H54 (cell line): ENCODE measurements at places on chromosomes 11 and 22.

GRCh38 chr11:125271483-125272091 lies 107.0 kb downstream of the PKNOX2 start:
- no peak for DNase-seq

GRCh38 chr22:38750638-38751037 lies 5.2 kb downstream of the SUN2 start:
- no peak for DNase-seq

- DNase-seq: no peak
Measured at GRCh38 chr11:1257366-1257765, 34.5 kb downstream of the MUC5B start.

- DNase-seq: no peak
Measured at GRCh38 chr11:120873966-120874735, 149.8 kb upstream of the TBCEL start.

GRCh38 chr22:28208036-28208435 lies 289.0 kb upstream of the PITPNB start:
- no peak for DNase-seq

DNA sequence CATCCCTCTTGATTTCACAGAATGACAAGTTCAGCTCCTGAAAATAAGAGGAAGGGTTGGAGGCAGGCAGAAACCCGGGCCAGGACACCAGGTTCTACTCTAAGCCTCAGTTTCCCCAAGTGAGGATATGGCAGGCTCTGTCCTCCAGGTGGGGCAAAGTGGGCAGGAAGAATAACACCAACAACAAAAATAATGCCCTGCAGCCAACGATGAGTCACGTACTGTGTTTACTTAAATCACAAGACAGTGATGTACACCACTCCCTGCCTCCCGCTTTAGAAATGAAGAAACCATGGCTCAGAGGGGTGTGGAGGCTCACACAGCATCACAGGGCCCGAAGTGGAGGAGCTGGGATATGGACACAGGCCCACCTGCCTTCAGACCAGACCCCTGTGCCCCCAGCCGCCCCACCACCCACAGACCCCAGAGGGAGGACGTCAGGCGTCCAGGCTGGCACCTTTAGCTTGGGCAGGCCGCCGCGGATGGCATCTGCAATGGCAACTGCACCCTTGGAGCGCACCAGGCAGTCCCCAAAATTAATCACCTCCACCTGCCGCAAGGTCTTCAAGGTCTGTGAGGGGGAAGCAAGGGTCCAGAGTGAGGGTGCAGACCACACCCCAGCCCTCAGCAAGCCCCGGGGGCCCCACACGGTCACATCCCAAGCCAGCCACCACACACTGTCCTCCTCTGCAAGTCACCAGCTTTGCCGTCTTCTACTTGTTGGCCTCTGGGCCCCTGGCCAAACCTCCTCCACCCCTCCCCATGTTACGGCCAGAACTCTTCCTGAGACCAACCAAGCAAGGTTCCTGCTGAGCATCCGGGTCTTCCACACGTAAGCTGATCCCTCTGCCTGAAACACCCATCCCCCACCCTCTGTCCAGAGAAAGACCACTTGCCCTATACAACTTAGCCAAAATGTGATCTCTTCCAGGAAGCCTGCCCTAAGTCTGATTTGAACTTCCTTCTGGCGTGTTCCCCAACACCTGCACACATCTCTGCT lies 15.8 kb upstream of the CHADL start:
- DNase-seq: peak; percentile 61

GRCh38 chr11:128662960-128663359 lies 30.9 kb upstream of the FLI1 start:
- no peak for DNase-seq

GRCh38 chr11:128544471-128545051 lies 42.8 kb downstream of the ETS1 start:
- DNase-seq: no peak

DNA sequence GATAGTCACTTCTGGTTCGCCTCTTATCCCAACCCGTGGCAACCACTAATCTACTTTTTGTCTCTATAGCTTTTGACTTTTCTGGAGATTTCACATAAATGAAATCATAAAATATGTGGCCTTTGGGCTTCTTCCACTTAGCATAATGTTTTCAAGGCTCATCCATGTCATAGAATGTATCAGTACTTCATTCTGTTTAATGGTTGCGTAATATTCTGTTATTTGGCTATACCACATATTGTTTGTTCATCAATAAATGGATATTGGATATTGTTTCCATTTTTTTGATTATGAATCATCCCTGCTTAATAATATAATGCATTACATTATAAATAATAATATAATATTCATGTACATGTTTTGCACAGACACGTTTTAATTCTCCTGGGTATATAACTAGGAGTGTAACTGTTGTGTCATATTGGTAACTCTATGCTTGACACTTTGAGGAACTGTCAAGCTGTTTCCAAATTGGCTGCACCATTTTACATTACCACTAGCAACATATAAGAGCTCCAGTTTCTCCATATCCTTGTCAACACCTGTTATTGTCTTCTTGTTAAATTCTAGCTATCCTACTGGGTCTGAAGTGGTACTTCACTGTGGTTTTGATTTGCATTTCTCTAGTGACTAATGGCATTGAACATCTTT lies 181.5 kb downstream of the CADM1 start:
- no peak for DNase-seq

DNA sequence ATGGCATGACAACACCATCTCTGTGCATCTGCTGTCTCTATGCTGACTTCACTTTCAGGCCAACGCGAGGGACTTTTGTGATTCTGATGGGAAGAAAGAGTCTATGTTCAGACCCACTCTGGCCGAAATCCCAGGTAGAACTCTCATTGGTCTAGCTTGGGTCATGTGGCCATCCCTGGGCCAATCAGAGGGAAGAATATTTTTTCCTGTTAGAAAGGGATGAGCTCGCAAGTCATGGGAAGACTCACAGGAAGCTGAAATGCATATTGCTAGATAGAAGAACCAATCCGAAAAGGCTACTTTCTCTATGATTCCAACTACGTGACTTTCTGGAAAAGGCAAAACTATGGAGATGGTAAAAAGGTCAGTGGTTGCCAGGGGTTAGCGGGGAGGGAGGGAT lies 56.0 kb upstream of the LINC01488 start:
- no peak for DNase-seq

- no peak for DNase-seq
Measured at GRCh38 chr11:114845766-114846415, 167.6 kb downstream of the NXPE2 start.

DNA sequence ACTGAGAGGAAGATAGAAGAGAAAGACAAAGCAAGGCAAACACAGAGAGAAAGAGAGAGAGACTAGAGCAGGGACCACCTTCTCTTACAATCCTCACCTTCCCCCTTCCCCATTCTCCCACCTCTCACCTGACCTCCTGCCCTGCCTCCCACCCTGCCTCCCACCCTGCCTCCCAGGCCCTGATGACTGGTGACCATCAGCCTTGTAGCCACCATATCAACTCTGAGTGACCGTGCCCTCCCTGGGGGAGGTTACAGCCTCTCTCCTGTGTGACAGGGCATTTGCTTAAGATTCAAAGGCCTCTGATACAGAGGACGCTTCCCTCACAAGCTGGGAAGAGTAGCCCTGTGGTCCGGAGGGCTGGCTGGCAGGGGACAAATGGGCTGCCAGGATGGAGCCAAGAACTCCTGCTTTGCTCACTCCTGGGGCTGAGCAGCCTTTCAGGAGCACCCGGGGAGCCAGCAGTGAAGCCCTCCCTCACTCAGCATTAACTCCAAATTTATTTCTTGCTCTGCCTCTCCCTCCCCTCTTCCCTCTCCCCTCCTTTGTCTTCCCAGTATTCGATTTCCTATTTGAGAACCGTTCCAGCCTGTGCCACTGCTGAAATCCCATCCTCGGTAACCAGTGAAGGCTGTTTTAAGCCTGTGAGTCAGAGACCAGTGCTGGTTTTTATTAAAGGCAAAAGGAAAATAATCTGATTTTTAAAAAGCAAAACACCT lies 125.2 kb upstream of the SYT13 start:
- peak; percentile 42 for DNase-seq

DNA sequence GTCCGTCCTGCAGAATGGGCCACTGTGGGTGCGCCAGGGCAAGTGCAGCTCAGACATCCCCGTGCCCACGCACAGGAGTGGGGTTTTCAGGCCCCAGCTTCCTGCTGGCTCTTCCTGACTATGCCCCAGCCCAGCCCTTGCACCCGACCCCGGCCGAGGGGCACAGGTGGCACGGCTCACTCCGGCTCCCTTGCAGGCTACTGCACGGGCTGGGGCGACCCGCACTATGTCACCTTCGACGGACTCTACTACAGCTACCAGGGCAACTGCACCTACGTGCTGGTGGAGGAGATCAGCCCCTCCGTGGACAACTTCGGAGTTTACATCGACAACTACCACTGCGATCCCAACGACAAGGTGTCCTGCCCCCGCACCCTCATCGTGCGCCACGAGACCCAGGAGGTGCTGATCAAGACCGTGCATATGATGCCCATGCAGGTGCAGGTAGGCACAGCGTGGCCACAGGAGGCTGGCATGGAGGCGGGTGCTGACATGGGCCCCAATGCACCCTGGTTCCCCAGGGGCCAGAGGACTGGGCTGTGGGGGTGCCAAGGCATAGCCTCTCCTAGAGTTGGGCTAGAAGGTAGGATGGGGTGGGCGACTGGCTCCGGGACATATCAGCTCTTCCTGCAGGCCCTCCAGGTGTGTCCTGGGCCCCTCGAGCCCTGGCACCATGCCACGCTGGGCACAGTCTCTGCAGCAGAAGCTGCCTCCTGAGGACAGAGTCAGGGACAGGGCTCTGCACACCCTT lies 27.7 kb downstream of the MUC2 start:
- DNase-seq: no peak

GRCh38 chr22:37588546-37589215 lies 8.8 kb upstream of the LGALS2 start:
- DNase-seq: no peak

DNA sequence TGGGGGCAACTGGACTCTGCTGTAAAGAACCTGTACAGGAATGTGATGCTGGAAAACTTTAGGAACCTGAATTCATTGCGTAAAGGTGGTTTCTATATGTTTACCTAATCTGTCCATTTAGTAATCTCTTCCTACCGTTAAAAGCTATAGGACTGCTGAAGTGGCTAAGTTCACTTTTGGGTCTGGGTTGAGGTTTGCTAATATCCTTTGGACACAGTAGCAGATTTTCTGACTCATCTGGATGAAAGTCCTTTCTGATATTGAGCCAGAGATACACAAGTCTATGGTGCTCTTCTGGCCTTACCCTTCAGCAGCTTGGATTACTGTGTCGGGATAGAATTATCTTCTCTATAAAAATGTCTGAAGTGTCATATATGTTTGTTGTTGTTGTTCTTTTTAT lies 16.9 kb downstream of the ZNF215 start:
- DNase-seq: no peak

DNA sequence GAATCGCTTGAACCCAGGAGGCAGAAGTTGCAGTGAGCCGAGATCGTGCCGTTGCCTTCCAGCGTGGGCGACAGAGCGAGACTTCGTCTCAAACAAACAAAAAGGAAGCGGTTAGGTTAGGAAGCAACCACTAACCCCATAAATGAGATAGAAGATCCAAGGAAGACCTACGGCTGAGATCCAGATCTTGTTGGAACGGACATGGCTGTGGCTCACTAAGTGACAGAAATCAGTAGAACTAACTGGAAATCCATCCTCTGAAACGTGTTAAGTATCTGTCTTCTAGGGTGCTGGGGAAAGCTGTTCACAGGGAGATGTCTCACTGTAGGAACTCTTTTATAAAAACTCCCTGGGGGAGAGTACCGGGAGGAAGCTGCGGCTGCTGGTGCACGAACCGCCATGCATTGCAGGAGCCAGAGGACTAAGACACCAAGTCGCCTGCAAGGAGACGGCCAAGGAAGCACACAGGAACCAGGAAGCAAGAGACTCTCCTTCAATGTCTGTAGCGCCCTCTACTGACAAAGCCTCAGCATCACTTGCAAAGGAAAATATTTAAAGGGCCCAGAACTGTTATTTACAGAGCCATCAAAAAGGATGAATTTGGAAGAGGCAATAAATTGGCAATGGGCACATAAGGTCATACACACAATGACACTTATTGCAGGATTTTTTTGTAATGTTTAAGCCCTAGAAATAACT lies 16.9 kb upstream of the SPTY2D1 start:
- peak; percentile 26 for DNase-seq

GRCh38 chr11:95595973-95596489 lies 193.6 kb downstream of the FAM76B start:
- DNase-seq: no peak

- DNase-seq: no peak
Measured at GRCh38 chr22:29856496-29856895, 18.4 kb upstream of the ASCC2 start.

DNA sequence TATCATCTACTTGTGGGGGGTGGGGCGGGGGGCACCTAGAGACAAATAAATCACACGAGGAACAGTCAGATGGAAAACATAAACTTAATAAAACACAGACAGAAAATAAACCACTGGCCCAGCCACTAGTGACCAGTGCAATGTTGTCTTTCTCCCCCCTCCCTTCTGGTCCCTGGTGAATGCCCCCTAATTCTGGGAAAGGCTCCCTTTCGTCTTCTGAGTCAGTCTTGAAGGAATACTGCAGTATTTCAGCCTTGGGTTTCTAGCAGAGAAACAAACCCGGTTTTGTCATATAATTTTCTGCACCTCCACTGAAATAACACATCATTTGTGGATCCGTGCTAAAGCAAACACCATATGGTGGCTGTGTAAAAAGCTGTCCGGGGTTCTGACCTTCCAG lies 101.7 kb downstream of the ABTB2 start:
- DNase-seq: no peak

DNA sequence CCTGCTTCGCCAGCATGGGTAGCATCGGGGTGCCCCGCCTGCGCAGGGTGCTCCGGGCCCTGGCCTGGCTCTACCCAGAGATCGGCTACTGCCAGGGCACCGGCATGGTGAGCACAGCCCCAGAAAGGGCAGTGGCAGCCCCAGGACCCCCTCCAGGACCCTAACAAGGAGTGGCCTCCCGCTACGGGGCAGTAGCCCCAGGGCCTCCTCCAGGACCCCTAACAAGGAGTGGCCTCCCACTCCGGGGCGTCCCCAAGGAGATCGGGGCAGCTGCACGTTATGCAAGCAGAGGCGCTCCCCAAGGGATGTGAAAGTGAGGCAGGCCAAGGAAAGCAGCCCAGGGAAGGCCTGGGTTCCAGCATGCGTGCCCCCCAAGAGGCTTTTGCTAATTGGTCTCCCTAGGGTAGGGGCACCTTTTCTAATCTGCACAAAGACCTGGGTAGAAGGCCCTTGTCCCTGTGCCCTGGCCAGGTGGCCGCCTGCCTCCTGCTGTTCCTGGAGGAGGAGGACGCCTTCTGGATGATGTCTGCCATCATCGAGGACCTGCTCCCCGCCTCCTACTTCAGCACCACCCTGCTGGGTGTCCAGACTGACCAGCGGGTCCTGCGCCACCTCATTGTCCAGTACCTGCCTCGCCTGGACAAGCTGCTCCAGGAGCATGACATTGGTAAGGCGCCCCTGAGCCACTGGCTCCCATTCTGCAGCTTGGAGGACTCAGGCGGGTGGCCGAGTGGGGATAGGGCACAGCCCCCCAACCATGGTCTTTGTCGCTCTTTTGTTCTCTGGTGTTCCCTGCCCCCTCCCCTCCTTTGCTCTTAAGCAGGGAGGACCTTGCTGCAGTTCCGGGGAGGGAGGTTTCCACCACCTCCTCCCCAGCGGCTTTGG lies 35.0 kb downstream of the SGSM3 start:
- no peak for DNase-seq
